Muscle of back (tissue), 13 donors: ENCODE measurements at places on chromosomes 2 and 18.
A peak's percentile ranks its signal among the peaks of the same experiment; 100 is the strongest.

- DNase-seq: no peak
These were observed 9.2 kb upstream of the DNAH7 start for GRCh38 chr2:196077821-196078220.

GRCh38 chr2:239763433-239764097, 261.6 kb downstream of the NDUFA10 start:
- peak; percentile 20 for DNase-seq

- DNase-seq: no peak
These were observed 21.0 kb upstream of the RBBP8 start for GRCh38 chr18:22912149-22912548.

DNA sequence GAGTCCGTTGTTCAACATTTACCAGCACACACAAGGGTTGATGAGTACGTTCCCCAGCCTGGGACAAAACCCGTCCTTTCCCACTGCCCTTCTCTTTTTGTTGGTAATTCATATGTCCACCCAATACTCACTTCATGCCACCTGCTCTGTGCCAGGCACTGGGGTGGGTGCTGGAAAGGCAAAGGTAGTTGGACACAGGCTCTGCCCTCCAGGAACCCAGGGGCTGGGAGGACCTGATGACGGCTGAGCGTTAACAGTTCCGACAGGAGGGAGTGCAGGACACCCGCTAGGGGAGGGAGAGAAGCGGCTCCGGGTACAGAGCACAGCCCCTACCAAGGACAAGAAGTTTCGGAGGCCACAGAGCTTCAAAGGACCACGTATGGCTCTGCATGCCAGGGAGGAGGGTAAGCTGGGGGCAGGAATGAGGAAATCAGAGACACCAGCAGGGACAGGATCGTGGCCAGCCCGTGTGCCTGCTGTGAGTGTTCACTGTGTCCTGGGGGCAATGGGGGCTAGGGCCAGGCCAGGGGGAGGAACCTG, 134.1 kb upstream of the GPC1 start:
- no peak for DNase-seq

GRCh38 chr2:239734436-239735005, 290.6 kb downstream of the NDUFA10 start:
- DNase-seq: no peak

DNA sequence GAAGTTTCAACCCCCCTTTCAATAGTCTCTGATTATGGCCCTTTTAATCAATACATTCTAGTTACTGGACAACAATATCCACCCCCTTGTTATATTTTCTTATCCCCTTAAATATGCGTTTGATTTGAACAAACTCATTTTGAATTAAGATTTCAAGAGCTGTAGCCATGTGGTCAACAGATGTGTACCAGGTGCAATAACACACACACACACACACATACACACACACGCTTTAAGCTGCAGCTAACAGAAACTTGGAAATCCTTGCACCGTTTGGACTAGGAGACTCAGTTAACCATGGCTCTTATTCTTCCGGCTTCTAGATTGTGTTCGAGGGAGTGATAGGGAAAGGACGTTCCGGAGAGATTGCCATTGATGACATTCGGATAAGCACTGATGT, 82.8 kb downstream of the NRP2 start:
- no peak for DNase-seq

- no peak for DNase-seq
These were observed 37.2 kb upstream of the GORASP2 start for GRCh38 chr2:170891893-170892292.

DNA sequence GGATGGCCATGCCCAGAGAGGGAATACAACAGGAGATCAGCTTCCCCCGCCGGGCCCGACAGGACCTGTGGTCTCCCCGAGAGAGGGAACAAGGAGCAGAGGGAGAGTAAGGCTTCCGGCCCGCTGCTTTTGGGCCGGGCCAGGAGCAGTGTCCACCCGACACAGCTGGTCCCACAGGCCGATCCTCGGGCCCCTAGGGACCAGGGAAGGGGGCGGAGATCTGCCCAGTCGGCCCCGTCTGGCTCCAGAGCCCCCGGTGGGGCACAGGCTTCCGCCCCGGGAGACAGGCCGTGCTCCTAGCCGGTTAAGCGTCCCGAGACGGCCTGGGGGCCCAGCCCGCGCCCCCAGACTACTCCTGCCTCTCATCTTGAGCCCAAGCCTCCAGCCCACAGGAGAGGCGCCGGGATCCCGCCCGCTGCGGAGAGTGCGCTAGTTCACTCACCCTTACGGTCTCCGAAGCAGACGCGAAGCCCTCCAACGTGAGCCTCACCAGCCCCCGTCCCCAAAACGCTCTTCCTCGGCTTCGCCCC, at the start of gene MCFD2:
Gene MCFD2, minus strand, starts transcription at position 526 of the 530 bp plus-strand sequence. CDS start 6,635 bp downstream, outside the sequence.
- peak; percentile 7 for DNase-seq
